Kidney epithelial cell (primary cell): ENCODE measurements at places on chromosomes 12 and 14. TPM values are rescaled to one million over a fixed set of nuclear protein-coding genes. Genes with fewer than 3 reads are reported as not detected.

The KCNC2 gene
- total RNA-seq: 0.14 TPM in 1 of 2 replicates, not detected in the other

The SLCO1B1 gene
- total RNA-seq: not detected in 2 replicates

DNA sequence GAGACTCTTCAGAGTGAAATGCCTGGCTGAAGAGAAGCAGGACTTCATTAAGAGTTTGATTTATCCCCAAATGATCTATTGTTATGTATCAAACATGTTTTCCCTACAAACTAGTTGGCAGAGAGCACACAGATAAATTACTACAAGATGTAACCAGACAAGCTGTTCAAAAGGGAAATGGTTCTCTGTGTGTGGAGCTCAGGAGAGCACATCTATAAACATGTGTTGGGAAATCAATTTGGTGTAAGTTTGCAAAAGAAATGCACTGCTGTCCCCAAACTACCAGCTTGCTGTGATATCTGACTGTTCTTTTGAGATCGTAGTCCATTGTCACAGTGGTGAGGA, 159.2 kb downstream of the PAH start:
- DNase-seq: no peak

DNA sequence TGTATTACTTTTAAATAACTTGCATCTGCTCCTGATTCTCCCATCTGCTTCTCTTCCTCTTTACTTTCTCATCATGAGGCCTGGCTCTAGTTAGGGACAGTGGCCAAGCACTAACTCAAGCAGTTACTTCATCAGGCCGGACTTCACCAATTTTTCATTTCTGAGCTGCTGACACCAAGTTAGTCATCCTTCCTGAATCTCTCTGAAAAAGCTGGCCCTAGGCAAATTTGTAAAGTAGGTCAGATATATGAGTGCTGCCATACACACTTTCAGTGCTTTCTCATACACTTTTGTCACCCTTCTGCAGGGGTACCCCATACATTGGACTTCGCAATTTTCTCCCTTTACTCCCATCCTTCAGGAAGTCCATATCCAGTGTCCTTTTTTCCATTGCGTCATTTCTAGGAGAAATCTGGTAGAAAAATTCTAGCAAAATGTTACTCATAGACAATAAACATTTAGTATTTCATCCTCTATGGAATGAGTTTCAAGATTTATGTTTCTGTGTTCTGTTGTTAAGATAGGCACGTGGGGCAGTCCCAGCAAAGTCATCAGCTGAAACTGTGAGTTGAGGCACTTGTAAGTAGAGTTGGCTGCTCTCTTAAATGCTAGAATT, 276.8 kb upstream of the TMPO start:
- DNase-seq: no peak

GRCh38 chr12:88577537-88577936, 2.7 kb downstream of the KITLG start:
- DNase-seq: no peak

- DNase-seq: no peak
Observed at GRCh38 chr12:130702966-130703732, 12.9 kb downstream of the RIMBP2 start.

DNA sequence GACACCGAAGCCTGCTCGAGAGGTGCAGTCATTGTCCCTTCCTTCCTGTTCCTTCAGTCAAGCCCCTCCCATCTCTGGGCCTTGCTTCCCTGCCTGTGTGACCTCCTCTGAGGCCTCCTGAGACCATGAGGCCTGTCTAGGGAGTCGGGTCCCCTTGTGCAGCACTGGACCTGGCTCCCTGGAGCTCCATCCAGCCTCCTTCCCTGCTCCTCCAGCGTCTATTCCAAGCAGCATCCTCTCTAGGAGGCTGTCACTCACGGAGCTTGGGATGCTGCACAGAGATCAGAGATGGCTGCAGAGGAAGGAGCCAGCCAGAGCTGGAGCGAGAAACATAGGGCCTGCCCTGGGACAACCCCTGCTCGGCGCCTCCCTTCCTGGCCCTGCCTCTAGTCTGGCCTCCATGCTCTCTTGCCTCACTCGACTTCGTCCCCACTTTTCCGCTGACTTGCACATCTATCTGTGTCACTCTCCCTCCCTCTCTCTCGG, 142.7 kb downstream of the BCL11B start:
- no peak for DNase-seq

DNA sequence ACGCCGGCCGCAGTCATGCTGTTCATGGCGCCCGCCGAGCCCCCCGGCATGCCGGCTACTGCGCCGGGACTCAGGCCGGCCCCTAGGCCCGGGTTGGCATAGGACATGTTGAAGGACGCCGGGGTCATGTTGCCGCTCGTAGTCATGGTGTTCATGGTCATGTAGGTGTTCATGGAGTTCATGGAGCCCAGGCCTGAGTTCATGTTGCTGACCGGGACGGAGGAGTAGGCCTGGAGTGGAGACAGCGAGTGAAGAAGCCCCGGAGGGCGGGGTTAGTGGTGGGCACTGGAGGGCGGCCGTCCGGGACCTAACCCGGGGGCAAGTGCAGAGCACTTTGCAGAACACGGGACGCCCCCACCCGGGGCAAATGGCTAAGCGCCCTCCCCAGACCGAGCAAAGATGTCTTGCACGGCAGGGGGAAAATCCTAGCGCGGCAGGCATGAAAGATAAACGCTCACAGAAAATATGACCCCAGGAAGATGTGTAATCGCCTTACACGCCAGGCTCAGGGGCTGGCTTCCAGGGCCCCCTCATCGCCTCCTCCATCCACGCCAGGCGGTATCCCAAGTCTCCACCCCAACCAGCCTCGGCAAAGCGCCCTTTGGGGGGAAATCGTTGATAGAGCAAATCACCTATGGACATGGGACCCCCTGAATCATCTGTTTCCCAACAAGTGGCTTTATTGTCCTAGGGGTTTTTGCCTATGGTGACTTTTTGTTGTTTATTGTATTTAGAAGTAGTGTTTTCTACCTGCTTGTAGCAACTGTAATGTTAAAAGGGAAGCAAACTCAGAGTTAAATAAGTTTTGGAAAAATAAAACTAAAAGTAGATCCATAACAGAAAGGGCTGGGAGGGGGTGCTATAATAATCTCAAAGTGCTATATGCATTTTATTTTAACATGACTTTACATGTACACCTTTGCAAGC, 2.3 kb downstream of the FOXA1 start:
- no peak for DNase-seq
